GM12892 (cell line): ENCODE measurements at places on chromosomes 5 and 9.

DNA sequence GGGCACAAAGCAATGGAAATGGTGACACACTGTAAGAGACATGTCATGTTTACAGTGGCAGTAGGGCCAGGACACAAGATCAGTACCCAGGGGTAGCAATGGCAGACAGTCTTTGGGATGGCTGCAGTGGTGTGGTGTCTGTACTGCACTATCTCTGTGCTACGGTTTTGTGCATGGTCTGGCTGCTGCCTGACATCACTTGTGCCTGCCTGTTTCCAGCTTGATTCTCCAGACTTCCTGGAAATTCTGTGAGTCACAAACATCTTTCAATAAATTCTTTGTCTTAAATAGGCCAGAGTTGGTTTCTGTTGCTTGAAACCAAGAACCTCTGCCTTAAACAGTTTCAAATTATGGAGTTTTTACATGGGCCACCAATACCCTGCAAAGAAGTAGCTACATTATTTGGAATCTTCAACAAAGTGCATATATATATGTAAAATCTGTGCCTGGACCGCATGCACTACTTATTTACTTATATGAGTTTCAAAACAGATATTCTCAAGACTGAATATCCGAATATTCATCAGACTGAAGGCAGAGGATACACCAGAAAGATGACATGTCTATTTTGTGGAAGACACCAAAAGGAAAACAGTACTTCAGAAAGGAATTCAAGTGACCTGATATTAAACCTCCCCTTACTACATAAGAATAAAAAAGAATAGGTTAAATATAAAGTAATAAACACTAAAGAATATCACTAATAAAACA, 188.1 kb downstream of the RFX3 start:
- no peak for DNase-seq

DNA sequence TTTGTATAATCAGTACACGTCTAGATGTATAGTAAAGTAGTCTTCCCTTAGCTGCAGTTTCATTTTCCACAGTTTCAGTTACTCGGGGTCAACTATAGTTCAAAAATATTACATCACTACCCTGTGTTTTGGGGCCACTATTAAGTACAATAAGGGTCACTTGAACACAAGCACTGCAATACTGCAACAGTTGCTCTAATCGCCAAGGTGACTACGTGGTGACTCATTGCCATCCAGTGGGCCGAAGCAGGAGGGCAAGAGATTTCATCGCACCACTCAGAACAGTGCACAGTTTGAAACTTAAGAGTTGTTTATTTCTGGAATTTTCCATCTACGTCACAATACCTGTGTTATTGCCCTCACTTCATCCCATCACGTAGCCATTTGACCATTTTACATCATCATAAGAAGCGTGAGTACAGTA, at the start of gene ARL14EPL:
Gene ARL14EPL (plus strand): TSS at position 379 of the 424 bp plus-strand sequence. CDS start 18,994 bp downstream, outside the sequence.
- DNase-seq, result no peak

- DNase-seq, result no peak
Measured at GRCh38 chr5:141496038-141496437, 7.2 kb downstream of the PCDHGC5 start.

- DNase-seq, result no peak
Measured at GRCh38 chr5:14745753-14746152, 81.2 kb downstream of the OTULIN start.

GRCh38 chr9:122389799-122390481, 19.1 kb downstream of the PTGS1 start:
- no peak for DNase-seq

DNA sequence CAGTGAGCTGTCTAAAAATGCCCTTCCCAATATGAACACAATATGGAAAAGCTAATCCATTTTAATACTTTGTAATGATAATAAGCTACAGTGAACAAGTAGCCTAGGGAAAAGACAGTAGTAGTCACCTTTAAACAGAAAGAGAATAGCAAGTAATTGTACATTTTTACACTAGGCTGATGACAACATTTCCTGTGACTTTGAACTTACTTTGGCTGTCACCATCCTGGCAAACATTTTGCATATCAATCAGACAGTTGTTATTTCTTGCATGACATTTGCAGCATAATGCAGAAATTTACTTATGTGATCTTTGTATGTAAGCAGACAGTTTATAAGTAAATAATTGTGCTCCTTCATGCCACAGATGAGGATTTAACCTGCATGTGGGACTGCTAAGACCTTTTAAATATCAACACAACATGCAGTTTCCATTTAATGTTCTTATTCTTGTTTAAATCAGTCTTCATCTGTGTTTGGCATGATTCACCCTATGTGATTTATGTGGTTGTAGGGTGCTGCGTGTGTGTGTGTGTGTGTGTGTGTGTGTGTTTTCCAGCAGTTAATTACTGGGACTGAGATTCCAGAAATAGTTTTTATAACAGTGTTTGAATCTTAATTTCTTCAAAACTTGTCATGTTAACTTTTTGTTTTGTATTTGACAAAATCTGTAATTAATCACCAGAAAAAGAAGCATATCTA, 997.1 kb upstream of the ARRDC3 start:
- DNase-seq, result no peak

DNA sequence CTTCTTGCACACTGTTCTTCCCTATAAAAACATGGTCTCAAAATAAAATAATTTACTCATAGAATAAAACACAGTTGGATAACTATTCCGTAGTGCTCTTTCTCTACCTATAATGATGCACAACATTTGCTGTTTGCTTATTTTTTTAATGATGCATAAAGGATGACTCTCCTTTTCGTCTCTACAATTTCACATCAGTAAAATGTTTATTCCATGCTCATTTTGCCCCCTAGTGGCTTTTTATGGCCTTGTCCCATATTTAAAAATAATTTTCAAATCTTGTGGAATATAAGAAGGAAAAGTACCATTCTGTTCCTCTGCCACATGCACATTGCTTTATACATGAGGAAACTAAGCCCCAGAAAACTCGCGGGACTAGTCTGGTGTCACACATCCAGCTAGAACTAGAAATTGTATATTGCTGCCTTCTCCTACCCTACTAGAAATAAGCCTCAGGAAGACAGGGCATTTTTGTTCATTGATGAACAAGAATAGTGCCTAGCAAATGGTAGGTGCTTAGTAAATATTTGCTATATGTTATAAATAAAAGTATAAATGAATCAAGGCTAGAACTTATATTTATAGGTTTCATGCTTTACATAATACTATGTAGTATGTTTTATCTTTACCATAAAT, 12.7 kb downstream of the KCTD16 start:
- no peak for DNase-seq

DNA sequence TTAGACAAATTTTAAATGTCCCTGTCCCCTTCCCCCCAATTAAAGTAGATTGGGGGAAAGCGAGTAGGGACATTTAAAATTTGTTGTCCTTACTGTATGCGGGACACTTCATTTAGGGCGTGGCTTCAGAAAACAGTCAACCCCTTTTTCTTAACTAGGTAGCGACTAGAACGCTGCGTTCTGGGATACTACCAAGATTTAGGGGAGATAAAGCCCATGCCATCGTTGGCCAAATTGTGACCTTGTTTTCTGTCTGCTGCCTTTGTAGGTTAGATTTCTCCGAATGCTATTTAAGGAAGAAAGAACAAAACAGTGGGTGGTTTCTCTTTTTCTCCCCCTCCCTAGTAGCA, 1.2 kb downstream of the CKS2 start:
- no peak for DNase-seq

- no peak for DNase-seq
Measured at GRCh38 chr9:126474786-126475485, 138.8 kb upstream of the LMX1B start.

GRCh38 chr5:128014578-128014977, 69.0 kb upstream of the SLC12A2 start:
- no peak for DNase-seq

DNA sequence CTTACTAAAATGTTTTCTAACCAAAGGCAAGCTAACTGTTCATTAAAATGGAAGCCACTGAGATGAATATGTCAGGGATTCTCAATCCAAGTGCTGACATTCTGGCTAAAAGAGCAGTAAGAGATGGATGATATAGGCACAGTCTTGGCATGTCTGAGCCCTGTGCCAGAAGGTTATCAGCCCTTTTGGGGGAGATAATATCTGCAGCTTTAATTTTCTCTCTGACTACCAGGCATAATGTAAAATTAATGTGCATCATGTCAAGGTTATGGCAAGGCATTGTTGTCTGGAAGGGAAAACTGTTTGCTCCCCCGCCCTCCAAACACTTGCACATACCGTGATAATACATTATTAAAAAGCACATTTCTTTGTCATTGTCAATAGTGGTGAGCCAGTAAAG, 609.8 kb downstream of the ZNF608 start:
- no peak for DNase-seq

DNA sequence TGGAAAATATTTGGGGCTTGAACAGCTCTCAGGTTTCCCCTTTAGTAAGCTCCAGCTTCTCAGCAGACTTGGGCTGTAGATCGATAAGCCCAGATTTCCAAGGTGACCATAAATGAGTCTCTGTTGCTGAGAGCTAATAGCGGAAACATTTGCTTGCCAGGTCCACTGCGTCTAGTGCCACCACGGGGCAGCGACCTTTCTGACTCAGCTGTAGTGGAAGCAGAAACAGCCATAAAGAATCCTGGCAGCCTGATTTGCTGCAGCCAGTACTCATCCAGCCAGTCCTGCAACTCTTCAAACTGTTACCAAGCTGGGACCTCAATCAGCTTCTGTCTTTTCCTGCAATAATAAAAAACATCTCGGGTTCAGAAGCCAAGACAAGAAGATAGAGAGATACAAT, 241.7 kb downstream of the DOCK8 start:
- no peak for DNase-seq

DNA sequence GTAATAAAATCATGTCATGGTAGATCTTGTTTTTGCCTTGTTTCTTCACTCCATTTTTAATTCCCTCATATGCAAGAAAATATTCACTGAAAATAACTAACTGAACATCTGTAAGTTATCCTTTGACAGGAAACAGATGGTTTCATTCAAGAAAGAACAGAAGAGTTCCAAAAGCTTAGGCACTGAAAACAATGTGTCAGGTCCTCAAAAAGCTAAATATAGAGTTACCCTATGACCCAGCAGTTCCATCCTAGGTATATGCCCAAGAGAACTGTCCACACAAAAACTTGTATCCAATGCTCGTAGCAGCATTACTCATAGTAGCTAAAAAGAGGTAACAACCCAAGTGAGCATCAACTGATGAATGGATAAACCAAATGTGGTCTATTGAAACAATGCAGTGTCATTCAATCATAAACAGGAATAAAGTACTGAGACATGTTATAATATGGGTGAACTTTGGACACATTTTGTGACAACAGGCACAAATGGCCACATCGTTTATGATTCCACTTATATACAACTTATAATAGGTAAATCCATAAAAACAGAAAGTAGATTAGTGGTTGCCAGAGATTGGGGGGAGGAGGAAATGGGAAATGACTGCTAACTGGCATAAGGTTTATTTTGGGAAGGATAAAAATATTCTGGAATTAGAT, 231.0 kb downstream of the FRMD3 start:
- DNase-seq, result no peak

- DNase-seq, result no peak
Measured at GRCh38 chr9:86301686-86302085, 19.3 kb upstream of the ISCA1 start.

DNA sequence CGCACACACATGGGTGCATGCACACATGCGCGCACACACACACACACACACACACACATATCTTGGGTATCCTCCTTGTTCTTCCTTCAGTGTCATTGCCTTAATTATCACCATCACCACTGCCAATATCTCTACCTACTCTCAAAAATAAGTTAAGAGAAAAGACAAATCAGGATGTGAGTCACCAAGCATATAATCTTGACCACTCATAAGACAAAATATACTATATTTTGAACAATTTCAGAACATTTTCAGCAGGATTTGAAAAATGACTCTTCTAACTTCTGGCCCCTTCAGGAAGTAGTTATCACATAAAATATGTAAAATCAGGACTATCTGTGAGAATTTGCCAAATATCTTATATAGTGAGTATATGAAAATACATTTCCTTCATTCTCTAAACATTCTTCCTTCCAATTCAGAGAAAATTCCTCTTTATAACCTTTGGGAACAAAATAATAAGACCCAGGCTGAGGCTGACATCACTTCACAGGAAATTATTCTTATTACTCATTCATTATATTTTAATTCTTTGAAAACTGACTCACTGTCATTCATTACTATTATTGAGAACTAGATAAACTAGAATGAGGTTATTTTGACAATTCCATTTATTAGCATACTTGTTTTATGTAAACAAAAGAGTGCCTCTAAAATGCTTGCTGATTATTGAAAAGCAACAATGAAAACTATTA, 772.0 kb upstream of the ACO1 start:
- DNase-seq, result no peak

DNA sequence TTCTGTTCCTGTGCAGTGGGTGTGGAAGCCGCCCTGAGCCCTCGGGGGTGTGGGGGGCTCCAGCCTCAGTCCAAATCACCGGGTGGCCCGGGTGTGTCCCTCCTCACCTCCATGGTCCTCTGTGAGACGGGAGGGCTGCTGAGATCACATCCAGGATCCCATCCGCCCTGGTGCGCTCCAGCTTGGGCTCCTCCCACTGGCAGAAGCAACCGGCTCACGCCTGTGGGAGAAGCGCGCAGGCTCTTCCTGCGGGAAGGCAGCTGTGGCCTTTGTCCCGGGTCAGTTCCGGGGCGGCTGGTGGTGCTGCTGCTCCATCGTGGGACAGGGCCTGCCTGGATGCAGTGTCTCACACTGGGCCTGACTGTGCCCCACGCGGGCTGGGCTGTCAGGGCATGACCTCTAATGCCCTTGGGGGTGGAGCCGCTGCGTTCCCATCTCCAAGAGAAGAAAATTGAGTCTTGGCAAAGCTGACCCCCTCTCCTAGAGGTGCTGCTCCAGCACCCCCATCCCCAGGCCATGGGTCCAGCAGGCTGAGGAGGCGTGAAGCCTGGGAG, 18.5 kb downstream of the OLFM1 start:
- DNase-seq, result no peak

DNA sequence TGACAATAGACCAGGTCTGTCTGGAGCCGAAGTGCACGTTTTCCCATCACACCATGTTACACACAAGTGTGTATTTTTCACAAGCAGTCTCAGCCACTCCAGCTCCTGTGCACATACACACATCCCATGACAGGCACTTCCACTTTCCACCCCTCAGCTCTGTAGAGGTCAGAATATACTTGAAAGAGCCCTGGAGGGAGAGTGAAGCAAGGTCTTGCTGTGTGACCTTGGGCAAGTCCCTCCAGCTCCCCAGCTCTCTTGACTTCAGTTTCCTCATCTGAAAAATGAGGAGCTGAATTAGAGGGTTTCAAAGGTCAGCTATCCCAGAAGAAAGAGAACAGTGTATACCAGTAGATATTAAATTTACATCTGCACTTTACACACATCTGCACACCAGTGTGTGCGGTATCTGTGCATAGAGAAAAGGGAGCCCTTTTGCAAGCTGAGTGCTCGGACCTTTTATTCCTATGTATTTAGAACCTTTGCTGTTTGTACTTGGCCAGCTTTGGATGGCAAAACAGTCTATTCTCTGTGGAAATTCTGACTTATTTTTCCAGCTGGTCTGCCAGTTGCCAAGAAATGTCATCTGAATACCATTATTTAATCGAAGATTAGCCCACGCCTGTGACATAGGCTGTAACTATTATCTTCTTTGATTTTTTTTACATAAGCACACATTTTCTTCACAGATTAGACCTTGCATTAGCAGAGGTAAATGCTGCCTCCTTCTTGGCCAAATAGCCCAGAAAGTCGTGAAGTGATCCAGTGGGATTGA, 528.0 kb downstream of the BNC2 start:
- no peak for DNase-seq

GRCh38 chr9:119852390-119852789, 483.2 kb upstream of the BRINP1 start:
- DNase-seq, result no peak

GRCh38 chr5:136242136-136242535, 49.2 kb upstream of the SMIM32 start:
- DNase-seq, result no peak
